ENCODE measurements at places on chromosomes 7 and 10.

DNA sequence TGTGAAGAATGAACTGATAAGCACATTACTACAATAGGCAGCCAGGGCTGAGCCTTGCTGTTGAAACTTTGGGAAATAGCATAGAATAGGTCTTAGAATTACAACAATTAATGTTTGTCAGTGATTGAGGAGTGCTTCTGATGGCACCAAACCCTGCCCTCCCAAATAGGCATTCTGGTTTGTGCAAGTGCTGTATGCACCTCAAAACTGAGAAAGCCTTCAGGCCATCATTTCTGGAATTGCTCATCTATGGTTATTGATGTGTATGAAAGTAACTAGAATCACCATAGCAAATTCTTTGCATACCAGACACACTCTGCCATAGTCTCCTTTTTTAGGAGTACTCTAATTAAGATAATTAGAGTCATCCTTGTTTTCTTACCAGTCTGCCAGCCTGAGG, 585.0 kb upstream of the MBL2 start:
- DNase-seq: no peak

DNA sequence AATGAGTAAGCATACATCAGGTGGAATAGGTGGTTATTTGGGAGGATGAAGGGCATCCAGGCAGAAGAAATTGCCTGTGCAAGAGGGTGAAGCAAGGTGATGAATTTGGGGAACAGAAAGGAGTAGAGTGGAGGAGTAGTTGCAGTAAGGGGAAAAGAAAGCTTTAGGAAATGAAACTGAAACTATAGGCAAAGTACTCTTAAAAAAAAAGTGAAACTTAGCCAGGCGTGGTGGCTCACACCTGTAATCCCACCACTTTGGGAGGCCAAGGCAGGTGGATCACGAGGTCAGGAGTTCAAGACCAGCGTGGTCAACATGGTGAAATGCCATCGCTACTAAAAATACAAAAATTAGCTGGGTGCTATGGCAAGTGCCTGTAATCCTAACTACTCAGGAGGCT, 17.6 kb downstream of the NUP205 start:
- no peak for DNase-seq

- no peak for DNase-seq
Measured at GRCh38 chr7:85039196-85039923, 147.5 kb downstream of the SEMA3D start.

- no peak for DNase-seq
Measured at GRCh38 chr10:102112210-102112817, 7.9 kb downstream of the LDB1 start.

DNA sequence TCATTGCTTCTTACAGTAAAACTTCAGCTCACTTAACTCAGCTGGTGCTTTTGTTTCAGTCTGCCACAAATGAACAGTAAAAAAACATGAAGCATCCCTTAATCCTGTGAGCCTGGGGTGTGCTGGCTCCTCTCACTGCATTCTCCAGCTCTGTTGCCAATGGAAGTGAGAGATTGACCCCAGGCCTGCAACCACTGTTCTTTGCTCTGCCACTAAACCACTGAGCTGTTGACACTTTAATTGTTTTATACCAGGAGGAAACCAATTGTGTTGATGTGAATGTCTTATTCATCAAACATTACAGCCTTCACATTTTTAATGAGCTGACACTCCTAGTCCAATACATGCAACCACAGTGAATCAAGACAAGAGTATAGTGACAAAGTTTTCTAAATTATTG, 69.4 kb upstream of the FZD1 start:
- DNase-seq: no peak

DNA sequence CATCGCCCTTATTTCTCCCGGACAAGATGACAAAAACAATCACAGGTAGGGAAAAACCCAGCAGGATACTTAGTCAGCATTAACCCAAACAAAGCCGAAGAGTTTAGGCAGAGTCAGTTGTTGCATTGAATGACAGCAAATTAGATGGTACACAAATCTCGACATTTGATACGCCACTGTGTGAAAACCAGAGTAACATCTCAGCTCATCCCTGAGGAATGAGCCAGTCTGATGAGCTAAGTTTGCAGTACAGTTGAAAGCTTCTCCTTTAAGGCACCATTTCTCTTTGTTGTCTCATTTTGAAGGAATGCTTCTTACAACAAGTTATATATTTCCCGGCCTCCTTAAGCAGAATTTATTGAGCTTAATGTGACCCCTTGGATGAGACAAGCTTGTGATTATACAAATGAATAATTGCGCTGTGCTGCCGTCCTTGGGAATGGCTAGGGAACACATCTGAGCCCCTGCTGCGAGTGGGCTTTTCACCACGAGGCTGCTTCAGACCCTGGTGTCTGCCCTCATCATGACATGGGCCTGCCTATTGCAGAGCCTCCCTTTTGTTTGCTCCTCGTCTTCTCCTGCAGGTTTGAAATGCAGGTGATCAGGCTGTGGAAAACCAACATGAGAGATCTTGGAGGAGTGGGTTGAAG, 137.3 kb downstream of the CELF2 start:
- no peak for DNase-seq

DNA sequence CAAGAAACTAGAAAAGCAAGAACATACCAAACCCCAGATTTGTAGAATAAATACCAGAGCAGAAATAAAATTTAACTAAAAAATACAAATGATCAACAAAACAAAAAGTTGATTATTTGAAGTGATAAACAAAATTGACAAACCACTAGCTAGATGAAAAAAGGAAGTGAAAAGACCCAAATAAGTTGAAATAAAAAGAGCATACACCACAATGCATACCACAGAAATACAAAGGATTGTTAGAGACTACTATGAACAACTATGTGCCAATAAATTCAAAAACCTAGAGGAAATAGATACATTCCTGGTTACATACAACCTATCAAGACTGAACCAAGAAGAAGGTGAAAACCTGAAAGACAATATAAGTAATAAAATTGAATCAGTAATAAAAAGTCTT, 333.4 kb downstream of the SH2D4B start:
- no peak for DNase-seq

DNA sequence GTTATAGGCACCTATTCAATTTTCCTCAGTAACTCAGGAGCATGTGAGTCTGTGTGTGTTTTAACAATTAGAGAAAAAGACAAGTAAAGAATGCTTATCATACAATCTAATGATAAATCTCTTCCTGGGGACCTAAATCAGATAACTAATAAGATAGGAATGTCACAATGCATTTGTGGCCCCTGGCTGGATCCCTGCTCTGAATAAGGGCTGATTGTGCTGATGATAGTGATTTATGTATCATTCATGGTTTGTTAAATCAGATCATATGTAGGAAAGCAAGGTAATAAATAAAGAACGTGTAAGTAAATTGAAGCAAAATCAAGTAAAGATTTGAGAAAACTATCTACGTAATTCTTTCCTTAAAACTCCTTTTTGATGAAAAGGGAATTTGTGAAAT, 145.9 kb downstream of the C7orf25 start:
- DNase-seq: no peak

DNA sequence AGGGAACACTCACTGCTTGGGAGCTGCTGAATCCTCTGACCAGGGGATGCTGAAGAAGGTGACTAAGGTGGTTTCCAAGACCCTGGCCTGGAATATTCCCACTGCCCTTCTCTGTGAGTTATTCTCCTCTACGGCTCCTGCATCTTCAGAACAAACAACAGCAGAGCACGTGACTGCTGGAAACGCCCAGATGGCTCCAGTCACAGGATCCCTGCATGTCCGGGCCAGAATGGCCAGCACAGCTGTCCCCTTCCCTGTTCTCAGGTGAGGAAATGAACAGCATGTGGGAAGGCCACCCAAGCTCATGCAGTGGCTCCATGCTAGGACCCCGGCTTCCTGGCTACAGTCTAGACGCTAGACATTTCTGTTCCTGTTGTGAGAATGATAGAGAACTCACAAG, 43.1 kb downstream of the GHRHR start:
- DNase-seq: no peak

- DNase-seq: no peak
Measured at GRCh38 chr7:74252893-74253292, 1.3 kb downstream of the RFC2 start.

Data from activated CD8-positive, alpha-beta memory T cell treated with anti-CD3 and anti-CD28 coated beads, Interleukin-2, amount 50 U/mL, for 48 hours (primary cell).